ENCODE measurements at places on chromosomes 2 and 18.

- no peak for DNase-seq
Observed at GRCh38 chr2:38268691-38269327, 108.3 kb downstream of the ATL2 start.

DNA sequence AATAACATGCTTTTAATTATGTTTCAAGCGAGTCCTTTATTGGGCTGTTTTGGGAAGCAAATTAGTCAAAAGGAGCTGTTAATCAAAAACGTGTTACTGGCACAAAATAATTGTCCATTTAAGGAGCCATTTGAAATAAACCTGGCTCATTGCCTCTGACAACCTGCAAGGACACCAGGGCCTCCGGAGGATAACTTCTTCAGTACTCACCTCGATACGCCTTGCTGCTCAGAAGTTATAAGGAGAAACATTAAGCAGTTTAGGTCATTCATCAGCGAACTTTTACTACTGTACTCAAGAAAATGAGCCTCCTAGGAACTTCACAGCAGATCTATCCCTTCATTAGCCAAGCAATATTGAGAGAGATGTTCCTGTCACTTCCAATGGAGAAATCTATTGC, 1579.2 kb upstream of the ACVR2A start:
- peak; percentile 19 for DNase-seq

DNA sequence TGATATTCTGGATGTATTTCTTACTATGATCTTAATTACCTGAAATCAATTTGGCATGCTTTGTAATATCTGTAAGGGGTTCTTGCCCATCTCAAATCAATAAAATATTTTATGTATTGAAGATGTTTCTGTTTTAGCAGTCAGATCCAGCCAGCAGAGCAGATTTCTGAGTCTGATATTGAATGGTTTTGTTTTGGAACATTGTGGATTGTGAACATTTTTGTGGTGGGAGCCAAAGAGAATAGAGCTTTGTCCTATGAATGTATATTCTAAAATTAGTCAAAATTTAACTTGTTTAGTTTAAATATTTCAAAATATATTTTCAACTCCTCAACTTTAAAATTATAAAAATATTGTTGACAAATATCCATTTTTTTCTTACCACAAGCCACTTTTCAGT, 197.0 kb downstream of the UBE2E3 start:
- DNase-seq, result no peak

GRCh38 chr2:96947949-96948833, 38.2 kb downstream of the FAM178B start:
- no peak for DNase-seq

- no peak for DNase-seq
Observed at GRCh38 chr2:17427401-17427800, 90.8 kb downstream of the RAD51AP2 start.
